Activated CD4-positive, alpha-beta T cell treated with anti-CD3 and anti-CD28 coated beads, Interleukin-2, amount 10 ng/mL, durations not matched to agents 24 days and 14 days (primary cell): ENCODE measurements at places on chromosomes 1 and 21. TPM values are rescaled to one million over a fixed set of nuclear protein-coding genes. Genes with fewer than 3 reads are reported as not detected.

DNA sequence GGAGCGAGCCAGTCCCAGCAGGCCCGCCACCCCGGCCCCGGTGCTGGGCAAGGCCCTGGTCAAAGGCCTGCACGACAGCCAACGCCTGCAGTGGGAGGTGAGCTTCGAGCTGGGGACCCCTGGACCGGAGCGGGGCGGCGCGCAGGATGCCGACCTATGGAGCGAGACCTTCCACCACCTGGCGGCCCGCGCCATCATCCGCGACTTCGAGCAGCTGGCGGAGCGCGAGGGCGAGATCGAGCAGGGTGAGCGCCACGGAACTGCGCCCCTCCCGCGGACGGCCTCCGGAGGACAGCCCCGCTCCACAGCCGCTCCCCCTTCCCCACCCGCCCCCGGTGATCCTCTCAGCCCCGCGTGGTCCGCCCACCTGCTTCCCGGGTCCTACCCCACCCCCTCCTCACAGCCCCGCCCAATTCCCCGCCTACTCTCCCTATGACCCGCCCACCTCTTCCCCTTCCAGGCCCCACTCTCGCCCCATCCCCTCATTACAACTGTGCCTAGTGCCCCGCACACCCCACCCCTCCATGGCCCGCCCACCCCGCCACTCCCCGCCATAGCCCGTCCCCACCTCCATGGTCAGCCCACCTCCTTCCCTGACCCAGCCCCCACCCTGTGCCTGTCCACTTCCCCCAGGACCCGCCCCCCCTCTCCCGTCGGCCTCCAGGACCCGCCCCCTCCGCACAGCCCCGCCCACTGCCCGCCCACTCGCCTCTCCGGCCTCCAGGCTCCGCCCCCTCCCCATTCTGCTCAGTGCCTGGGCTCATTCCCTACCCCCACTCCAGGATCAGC is 52.7 kb downstream of the VWA5B1 start:
- DNase-seq: no peak

- peak; percentile 80 for DNase-seq
Observed at GRCh38 chr1:27773826-27774445, 917 bp downstream of the STX12 start.

DNA sequence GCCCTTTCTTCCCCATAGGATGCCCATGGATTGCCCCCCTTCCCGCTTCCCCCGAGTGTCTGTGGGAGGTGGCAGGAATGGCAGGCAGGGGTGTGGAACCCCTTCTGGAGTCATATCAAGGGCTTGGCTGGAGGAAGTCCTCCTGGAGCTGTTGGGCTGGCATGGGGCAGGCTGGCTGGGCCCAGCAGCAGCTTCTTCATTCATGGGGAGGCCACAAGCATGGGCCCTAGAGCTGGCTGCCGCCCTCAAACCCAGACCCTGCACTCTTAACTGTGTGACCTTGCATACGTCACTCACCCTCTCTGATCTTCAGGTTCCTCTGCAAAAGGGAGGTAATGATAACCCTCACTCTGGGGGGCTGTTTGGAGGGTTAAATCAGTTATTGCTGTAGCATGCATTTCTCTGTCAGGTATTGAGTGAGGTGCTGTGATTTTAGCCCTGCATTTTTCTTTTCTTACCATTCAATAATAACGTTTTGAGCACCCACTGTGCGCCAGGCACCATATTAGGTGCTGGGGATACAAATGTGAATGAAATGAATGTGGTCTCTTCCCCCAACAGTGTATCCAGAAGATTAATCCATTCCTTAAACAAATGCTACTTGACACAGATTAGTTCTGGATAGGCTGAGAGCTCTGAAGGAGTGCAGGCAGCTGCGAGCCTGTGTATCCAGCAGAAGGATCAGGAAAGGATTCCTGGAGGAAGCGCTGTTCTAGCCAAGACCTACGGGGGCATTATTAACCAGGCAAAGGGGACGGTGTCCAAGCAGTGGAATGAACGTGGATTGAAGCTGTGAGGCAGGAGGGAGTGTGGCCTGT is 9.3 kb downstream of the PCSK9 start:
- no peak for DNase-seq

DNA sequence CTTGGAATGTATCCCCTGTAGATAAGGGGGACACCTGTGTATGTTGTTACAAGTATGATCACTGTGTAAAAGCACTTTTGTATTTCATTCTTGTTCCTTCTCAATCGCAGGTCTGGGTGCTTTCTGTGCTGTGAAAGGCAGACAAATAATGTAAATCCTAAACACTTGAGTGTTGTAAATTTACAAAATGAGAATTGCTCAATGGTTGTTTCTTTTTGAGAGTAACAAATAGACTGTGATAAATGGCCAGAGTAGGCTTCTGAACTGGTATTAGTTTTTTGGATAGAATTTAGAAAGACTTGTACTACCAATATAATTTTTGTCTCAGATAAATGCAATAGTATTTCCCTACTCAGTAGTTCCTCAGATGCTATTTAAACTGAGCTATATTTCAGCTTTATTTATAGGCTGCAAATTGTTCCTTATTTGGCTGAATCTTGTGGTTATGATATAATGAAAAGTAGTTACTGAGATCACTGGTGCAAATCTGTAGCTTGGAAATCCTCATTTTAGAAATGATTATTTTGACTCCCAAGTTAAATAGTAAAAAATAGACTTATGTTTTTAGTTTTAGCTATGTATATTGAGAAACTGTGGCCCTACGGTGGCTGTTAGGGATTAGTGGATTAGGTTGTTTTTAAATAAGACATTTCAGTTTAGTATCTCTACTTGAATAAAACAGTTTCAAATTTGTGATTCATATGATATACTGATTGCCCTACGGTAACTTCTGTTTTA is 9.2 kb downstream of the BACH1 start:
- DNase-seq: no peak

Gene TAS1R1
- total RNA-seq: not detected in 2 replicates

Gene KRTAP11-1
- total RNA-seq: not detected in 2 replicates

Gene WNT3A
- total RNA-seq: not detected in 2 replicates
